ENCODE measurements at places on chromosomes 12 and 14.

DNA sequence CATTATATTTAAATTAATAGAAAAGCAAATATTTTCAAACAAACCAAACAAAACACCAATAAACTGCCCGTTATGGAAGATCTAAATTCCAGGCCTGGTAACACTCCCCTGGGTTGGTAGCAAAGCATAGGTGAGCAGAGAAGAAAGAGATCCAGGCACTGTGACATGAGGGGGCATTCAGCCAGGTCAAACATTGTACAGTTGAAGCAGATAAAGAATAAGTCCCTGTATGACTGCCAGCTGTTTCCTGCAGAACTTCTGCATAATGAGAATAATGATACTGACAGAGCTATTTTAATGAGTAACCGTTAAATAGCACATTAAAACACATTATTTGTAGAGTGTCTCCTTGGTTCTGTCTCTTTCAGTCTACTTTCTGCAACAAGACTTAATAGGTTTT lies 35.4 kb downstream of the SLC38A1 start:
- no peak for DNase-seq

DNA sequence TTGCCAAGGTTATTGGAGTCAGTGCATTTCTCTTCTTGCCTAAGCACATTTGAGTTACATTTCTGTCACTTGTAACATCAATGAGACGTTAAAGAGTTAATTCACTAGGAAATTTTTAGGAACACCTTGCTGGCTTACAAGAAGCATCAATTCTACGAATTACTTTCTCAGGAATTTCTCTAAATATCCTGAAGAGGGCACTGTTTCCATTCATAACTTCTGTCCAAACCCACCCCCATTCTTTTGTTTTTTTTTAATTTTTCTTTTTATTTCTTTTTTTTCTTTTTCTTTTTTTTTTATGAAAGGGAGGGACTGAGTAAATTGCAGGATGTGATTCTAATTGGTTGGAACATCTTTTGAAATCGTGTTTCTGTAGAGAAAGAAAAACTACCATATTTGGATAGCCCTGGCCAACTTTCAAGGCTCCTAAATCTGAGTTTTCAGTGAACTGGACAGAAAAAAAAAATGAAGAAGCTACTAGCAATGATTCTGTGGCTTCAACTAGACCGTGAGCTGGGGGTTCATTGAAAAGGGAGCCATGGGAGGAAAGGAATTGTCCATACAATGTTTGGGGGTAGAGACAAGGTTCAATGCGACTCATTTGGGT lies 285.3 kb downstream of the DAD1 start:
- DNase-seq: no peak

- DNase-seq: no peak
Measured at GRCh38 chr12:80470403-80470802, 26.4 kb downstream of the PTPRQ start.

DNA sequence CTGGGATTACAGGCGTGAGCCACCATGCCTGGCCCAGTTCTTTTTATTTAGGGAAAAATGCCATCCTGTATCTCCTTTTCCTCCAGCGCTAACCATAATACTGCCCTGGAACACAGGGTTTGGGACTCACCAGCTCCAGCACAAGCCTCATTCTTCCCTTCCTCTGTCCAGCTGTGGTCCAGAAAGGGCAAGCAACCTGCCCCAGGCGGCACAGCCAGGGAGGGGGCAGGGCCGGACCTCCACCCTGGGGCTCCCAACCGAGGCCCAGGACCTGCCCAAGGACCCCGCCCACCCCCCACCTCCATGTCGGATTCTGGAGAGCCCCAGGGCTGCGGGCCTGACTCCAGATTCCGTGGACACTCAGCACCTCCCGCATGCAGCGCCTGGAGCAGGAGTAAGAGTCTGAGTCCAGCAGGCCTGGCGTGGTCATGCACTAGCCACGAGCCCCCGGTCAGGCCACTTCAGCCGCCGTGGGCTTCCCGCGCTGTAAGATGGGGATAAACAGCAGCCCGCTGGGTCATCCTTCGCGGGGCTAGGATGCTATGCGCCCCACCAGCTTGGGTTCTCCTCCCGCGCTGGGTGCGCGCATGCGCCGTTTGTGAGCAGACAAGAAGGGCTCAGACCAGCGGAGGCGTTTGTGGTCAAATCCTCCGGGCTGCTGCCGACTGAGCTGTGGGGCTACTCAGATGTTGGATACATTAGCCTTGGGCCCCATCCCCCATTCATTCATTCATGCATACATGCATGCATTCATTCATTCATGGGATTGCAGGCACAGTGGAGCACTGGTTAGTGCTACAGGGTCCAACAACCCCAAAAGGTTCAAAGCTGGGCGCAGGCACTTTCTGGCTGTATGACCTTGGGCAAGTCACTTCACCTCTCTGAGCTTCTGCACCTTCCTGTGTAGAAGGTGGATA lies 16.3 kb downstream of the TMEM119 start:
- DNase-seq: no peak

DNA sequence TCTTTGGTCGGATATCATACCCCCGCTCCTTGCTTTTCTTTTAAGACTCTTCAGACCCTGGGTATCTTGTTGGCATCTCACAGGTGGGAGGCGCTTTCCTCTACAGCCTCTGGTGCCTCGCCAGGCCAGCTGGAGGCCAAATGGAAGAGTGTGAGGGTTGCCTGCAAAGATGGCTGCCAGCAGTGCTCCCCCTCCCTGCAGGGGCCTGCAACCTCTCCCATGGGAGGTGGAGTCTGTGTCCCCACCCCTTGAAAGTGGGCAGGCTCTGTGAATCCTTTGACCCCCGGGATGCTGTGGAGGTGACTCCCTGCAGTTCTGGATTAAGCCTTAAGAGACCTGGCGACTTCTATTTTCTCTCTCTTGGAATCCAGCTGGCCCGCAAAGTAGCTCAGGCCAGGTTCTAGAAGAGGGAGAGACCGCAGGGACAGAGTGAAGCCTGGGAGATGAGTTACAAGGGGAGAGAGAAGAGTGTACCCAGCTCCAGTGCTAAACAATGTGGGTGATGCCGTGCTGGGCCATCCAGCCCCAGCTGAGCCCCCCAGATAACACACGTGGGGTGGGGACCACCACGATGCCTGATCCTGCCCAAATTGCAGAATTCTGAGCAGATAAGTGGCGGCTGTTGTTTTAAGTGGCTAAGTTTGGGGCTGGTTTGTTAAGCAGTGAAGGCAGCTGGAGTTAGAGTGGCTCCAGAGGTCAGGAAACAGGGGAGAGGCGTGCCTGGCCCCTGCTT lies 37.9 kb upstream of the NCOR2 start:
- DNase-seq: no peak

- no peak for DNase-seq
Measured at GRCh38 chr12:59763835-59764234, 168.0 kb downstream of the SLC16A7 start.

DNA sequence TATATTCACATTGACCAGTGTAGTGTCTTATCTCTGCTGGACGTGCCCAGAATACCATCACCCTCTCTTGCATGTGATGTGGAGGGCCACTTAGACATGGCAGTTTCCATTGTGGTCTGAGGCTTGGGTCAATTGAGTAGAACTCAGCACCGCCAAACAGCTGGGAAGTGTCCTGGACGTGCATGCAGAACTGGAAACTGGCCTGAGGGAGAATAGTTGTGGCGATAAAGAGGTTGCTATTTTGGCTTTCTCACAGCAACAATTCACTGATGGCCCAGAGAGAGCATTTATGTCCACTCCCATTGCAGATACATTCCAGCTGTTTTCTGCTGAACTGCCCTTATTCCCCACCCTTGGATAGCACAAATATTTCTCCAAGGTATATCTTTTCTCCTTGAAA lies 210.1 kb upstream of the DAAM1 start:
- no peak for DNase-seq

- no peak for DNase-seq
Measured at GRCh38 chr12:59780605-59781135, 184.8 kb downstream of the SLC16A7 start.

GRCh38 chr12:63525831-63526230 lies 142.5 kb downstream of the DPY19L2 start:
- DNase-seq: no peak

DNA sequence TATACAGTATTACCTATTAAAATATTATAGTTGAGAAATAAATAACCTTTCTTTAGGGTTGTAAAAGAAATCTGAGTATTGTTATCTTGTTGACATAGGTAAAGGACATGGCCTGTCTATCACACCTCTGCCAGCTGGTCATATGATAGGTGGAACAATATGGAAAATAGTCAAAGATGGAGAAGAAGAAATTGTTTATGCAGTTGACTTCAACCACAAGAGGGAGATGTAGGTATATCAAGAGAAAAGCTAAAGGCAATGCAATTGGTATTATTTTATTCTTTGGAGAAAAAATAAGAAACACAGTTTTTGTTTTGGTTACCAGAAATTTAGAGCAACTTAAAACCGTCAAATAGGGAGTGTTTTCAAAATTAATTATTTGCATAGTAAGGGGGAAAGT lies 13.5 kb downstream of the CPSF2 start:
- no peak for DNase-seq

DNA sequence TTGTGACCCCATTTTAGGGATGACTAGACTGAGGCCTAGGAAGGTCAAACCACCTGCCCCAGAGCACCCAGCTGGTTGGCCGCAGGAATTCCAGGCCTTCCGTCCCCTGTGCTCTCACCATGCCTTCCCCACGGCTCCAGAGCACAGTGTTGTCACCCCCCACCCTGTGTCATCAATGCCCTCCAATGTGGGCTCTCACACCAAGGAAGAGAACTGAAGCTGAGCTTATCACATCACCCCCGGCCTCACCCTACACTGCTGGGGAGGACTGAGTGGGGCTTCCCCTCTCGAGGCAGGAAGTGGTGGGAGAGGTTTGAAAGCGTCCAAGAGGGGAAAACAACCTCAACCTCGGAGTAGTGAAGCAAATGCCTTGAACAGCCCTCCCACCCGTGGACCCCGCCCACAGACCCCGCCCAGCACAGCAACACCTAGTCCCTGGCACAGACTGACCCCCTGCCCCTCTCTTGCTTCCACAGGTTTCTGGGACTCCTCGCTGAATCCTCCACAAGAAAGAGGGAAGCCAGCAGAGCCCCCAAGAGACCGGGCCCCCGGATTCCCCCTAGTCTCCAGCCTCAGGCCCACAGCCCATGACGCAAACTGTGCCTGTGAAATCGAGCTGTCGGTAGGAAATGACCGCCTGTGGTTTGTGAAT lies 97.2 kb downstream of the LGMN start:
- DNase-seq: no peak

- DNase-seq: no peak
Measured at GRCh38 chr12:59858508-59859170, 262.8 kb downstream of the SLC16A7 start.

DNA sequence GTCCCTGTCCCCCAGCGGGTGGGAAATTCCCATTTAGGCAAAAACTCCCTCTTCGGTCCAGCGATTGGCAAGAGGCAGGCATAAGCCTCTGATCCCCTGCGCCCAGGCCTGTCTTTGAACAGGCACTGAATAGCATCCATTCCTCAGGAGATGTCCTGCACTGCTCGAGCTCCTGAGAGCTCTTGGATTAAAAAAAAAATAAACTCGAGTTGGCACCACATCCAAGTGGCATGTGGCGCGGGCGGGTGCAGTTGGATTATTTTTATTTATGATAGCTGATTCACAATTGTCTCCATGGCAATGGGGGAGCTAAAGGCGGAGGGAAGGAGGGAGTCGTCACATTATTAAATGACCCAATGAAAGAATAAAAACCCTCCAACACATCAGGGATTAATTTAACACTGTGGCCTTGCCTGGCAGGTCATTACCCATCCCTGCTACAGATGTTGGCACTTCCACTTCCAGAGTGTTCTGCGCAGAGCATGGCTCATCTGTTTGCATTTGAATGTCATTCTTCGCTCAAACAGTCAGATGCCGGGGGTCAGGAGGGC lies 207.2 kb downstream of the AACS start:
- no peak for DNase-seq

- no peak for DNase-seq
Measured at GRCh38 chr14:24233538-24233866, 773 bp downstream of the GMPR2 start.

- no peak for DNase-seq
Measured at GRCh38 chr14:100065111-100065871, at the start of gene EVL. Gene EVL, plus strand, starts transcription at chr14:100065422. Its CDS starts 79 bp downstream, at chr14:100065501.

GRCh38 chr14:81971911-81972310 lies 438.3 kb upstream of the SEL1L start:
- DNase-seq: no peak

DNA sequence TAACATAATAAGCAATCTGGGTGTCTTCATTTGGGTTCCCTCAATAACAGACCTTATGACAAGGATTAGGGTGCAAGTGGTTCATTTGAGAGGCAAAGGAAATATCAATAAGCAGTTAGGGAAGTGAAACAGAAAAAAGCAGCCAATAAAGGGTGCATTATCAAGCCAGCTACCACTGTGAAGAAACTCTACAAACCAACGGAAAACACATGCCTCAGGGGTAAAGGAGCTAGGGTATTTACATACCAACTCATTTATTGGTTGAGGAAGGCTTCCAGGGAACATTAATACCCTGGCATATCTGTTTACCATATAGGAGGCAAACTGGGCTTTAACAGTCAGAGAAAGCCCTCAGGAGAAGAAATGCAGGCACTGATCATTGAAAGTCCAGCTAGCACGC lies 22.7 kb upstream of the IFNG-AS1 start:
- no peak for DNase-seq

DNA sequence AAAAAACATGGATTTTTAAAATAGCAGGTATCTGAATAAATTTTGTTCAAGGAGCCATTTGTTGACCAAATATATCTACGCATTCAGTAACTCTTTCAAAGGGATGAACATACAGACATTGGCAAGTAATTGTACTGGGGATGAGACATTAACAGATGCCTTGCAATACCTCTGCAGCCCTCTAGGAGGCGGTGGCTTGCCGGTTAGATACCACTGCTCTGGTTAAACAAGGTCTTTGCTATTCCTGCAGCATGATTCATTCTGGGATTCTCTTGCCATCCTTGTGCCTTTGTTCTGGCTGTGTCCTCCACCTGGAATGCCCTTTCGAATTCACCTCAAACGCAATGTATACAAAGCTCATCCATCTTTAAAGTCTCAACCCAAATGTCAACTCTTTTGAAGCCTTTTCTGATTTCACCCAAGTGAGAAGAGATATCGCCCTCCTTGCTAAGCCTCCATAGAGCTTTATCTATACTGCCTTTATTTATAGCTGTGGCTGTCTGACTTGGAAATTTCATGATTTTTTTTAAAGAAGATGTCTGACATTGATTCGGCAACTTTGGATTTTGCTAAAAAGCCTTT lies 131.0 kb upstream of the SRRM4 start:
- DNase-seq: no peak

- no peak for DNase-seq
Measured at GRCh38 chr14:49306152-49306751, 279.9 kb downstream of the RPS29 start.

- DNase-seq: no peak
Measured at GRCh38 chr14:72700338-72701236, 193.3 kb downstream of the DPF3 start.

DNA sequence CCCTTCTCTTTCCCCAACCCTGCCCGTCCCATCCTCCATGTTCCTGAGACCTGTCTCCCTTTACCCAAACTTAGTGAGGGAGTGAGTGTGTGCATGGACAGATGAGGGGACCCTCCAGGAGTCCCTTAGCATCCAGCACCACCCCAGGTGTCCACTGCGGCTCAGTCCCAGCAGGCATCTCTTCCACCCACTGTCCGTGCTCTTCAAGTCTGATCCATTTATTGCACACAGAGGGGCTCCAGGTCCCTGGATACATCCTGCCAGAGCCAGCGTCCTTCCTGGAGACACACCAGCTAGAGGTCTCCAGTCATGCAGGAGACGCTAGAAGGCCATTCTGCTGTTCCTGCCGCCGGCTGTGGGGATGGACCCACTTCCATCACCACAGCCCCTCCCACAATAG lies 239.2 kb downstream of the ADGRD1 start:
- DNase-seq: no peak
